ENCODE measurements at places on chromosomes 13 and 19.

DNA sequence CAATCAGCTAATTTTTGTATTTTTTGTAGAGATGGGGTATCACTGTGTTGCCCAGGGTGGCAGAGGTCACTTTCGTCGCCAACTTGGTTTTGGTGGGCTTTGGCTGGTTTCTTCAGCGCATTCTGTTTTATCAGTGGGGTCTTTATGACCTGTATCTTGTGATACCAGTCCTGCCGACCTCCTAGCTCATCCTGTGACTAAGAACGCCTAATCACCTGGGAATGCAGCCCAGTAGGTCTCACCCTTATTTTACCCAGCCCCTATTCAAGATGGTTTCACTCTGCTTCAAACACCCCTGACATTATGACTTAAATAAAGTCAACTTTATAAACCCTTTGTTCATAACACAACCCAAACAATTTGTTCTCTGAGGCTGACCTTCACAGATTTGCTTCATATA, 3.0 kb upstream of the ZNF878 start:
- no peak for DNase-seq

DNA sequence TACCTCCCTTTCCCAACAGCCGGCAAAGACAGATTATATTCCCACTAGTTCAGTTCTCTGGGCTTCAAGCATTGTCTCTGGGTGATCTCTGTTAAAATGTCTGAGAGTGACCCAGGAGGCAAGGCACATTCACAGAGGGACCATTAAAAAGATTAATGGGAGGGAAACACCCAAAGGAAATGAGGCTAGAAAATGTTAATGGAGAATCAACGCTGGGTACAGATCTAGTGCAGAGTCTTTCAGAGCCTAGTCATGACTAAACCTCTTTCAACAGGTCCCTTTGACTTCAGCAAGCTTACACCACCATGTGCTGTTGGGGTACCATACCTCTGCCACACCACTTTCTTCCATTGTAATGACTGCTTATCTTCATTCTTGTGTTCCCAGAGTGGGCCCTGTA, 358.6 kb downstream of the DCT start:
- DNase-seq: no peak

DNA sequence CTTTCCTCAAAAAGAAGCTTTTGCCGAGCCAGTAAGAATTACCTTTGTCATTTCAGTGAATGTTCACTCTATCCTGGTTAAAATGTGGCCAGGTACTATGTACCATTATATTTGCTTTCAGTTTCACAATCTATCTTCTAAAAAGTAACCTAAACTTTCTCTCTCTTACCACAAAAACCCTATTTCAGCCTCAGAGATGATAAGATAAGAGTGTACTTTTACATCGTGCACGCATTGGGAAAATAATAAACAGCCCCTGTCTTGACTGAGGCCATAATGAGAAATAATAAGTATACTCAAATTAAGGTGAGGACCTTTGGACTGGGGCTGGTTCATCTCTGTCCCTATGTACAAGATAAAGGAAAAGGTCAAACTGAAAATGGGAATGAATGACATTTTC, 77.7 kb downstream of the ZNF726 start:
- peak; percentile 31 for DNase-seq

DNA sequence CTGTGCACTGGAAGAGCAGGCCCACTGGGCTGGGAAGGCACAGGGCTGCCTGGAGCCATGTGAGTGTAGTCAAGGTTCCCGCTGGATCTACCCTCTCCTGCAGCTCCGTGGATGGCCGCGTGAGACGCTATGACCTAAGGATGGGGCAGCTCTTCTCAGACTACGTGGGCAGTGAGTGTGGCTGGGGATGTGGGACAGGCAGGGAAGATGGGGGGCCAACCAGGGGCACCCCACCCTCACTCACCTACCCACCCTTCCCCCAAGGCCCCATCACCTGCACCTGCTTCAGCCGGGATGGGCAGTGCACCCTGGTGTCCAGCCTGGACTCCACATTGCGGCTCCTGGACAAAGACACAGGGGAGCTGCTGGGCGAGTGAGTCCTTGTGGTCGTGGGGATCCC, 6.1 kb downstream of the WDR83 start:
- no peak for DNase-seq

DNA sequence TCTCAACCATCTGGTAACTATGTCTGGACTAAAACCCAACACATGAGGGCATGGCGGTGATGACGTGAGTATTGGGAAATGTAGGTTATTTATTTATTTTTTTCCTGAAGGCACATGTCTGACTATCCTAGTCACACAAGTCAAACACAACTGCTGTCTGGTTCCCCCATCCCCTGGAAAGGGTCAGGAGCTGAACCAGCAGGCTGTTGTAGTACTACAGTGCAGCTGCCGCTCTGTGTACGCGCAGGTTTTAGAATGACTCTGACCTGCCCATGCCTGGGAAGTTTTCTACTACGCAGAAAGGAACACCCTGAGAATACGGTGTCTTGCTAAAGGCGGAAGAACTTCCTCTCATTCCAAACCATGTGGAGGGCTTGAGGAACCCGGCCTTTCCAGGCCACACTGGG, 1.2 kb downstream of the SLC7A1 start:
- peak; percentile 43 for DNase-seq

DNA sequence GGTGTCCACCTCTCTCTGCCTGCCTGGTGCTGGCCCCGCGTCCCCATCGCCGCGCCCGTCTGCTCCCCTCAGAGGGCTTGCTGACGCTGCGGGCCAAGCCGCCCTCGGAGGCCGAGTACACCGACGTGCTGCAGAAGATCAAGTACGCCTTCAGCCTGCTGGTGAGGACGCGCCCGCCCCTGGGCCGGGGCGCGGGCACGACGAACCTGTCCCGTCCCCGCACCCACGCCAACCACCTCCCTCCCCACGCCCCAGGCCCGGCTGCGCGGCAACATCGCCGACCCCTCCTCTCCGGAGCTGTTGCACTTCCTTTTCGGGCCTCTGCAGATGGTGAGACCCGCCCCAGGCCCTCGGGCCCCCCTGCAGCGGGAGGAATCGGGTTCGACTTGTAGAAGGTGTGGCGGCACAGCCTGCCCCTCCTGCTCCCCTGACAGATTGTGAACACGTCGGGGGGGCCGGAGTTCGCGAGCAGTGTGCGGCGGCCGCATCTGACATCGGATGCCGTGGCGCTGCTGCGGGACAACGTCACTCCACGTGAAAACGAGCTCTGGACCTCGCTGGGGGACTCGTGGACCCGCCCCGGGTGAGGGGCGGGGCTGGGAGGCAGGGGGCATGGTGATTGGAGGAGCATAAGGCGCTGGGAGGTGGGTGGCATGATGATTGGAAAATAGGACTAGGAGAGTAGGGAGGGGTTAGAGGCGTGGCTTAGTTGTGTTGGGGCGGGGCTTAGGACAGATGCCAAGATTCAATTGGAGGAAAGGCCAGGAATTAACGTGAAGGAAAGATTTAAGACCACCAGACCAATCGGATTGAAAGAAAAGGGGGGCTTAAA, 6.6 kb downstream of the EPS8L1 start:
- peak; percentile 20 for DNase-seq

GRCh38 chr19:41795031-41795461, 1.3 kb upstream of the CEACAM3 start:
- DNase-seq: peak; percentile 48

- DNase-seq: no peak
Measured at GRCh38 chr13:31797154-31797775, 57.9 kb downstream of the RXFP2 start.

GRCh38 chr13:50412046-50412617, 396.9 kb downstream of the KCNRG start:
- DNase-seq: no peak

GRCh38 chr19:49210901-49211451, 53.4 kb downstream of the TRPM4 start:
- no peak for DNase-seq

DNA sequence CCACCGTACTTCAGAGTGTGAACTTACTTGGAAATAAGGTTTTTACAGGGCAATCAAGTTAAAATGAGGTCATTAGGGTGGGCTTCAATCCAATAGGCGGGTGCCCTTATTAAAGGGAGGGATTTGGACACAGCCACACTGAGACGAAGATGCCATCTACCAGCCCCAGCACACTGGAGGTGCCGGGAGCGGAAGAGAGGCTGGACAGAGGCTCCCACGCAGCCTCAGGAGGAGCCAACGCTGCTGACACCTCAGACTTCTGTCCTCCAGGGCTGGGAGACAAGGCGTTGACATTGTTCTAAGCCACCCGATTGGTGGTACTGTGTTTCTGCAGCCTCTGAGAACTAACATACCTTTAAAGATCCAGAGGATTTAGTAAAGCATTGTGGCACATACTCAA, 12.6 kb upstream of the RAB20 start:
- no peak for DNase-seq

DNA sequence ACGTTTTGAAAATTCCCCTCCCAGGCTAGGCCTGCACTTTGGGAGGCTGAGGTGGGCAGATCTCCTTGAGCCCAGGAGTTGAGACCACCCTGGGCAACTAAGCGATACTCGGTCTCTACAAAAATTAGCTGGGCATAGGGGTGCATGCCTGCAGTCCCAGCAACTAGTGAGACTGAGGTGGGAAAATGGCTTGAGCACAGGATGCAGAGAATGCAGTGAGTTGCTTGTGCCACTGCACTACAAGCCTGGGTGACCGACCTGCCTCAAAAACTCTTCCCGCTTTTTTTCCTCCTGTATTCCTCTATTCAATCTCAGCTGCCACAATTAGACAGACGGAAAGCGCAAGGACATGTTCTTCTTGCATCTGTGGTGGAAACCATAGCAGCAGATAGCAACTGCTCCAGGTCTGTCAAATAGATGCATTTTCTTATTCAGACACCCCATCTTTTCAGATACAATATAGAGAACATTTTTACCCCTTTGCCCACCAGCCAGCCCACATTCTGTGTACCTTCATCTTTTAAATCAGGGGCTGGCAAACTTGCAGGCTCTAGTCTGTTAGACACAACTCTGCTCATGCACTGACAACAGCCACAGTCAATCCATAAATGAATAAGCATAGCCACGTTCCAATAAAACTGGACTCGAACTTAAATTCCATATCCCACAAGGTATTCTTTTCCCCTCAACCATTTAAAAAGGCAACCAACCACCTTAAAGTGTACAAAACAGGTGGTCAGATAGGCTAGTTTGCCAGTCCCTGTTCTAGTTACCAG, 4.8 kb downstream of the TPT1 start:
- DNase-seq: no peak

DNA sequence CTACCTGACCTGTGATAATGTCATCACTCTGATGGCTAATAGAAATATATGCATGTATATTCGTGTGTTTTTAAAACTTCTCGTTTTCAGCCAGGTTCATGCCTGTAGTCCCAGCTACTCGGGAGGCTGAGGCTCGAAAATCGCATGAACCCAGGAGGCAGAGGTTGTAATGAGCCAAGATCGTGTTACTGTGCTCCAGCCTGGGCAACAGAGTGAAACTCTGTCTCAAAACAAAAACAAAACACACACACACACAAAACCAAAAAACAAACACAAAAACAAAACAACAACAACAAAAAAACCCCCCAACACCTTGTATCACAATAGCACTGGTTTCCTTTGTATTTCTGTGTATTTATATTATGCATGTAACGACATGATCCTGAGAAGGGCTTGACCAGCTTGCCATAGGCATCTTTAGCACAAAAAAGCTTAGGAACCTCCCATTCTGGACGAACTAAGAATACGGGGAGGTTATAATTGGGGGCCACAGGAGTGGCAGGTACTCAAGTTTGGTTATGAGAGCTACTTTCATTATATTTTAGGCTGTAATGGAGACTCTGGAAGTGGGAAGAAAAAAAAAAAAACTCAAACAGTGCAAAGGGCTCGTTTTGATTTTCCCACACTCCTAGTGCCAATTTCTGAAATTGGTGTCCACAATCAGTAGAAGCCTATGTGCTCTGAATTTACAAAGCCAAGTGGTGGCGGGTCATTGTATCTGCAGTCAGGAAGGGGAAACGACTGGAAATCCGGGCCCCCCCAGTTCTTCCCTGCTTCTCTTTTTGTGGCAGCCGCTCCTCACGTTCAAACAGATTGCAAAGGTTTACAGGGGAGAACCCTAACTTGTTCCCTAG, 1.2 kb upstream of the ACP7 start:
- no peak for DNase-seq

DNA sequence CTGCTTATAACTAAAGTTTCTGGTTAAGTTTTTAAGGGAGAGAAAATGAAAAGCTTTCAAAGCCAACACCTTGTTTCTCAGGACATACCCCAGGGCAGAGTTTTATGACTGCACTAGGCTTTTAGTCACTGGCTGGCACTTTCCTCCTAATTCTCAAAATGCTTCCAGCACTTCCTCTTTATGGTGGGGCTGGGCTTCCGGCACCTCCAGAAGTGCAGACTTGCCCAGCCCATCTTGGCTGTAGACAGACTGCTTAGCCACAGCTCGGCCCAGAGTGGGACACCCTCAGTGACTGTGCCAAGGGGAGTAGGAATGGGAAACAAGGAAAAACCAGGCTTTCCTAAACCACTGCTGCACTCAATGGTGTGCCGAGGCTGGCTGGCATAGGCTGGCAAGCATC, 23.2 kb upstream of the GTF3A start:
- DNase-seq: no peak

DNA sequence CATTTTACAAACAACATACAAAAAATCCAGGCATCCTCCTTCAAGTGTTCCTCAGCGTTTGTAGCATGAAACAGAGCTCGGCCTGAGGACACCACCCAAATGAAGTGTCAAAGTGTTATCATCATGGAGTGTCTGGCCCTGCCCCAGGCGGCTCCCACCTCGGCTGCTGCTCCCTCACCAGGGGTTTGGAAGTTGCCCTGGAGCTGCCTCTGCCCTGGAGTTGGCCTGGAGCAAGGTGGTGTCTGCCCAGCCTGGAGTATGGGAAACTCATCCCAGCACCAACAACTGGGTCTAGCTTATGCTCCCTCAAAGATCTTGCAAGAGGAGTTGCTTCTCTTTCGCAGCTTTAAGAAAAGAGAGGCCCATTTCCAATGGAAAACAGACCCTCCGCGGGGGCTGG, 120.4 kb downstream of the FOXO1 start:
- no peak for DNase-seq

DNA sequence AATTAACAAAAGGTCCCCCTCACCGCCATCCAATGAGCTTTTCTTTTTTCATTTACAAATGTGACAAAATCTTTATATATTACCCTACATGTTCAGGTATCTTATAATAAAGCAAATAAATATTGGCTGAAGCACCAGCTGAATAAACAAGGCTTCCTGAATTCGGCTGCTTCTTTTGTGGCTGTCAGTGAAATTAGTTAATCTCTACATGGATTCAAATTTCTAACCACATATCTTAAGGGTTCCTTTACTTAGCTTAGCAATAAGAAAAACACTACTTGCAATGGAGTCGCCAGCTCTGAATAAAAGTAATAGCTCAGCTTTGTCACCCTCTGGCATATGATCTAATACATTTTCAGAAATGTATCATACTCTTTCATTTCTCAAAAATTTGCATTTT, 104.3 kb downstream of the CCNA1 start:
- no peak for DNase-seq

GRCh38 chr19:15437355-15438123, 12.2 kb downstream of the WIZ start:
- DNase-seq: no peak
